ENCODE measurements at places on chromosomes 7 and 10.

DNA sequence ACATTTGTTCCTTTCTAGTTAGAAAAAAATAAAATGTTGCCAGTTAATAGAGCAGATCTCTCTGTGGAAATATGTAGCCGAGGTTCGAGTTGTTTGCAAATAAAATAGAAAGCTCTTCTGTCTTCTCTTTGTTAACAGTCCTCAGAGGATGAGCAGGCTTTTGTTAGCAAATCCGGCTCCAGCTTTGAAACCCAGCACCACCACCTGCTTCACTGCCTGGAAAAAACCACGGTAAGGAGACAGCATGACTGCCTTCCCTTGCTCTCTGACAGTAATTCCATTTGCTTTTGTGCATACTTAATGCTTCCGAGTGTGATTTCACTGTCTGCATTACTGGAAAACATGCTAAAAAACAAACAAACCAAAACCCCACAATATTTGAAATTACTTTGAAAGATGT, 115.6 kb downstream of the TSPAN12 start:
- DNase-seq = no peak

GRCh38 chr10:7471720-7472367, 61.0 kb upstream of the SFMBT2 start:
- no peak for DNase-seq

DNA sequence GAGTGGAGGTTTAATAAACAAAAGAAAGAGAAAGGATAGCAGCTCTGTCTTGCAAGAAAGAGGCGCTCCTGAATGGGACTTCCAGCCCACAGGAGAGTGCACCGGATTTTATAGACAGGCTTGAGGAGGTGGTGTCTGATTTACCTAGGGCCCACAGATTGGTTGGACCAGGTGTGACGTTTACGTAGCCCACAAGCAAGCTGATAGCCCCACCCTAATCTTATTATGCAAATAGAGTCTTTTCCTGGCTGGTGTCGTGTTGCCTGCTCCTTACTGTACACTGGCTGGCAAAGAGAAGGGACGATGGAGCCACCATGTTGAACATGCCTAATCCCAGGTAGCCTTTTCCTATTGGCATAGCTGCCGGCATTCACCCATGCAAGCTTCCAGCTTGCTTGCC, 319.7 kb upstream of the POM121L12 start:
- no peak for DNase-seq

DNA sequence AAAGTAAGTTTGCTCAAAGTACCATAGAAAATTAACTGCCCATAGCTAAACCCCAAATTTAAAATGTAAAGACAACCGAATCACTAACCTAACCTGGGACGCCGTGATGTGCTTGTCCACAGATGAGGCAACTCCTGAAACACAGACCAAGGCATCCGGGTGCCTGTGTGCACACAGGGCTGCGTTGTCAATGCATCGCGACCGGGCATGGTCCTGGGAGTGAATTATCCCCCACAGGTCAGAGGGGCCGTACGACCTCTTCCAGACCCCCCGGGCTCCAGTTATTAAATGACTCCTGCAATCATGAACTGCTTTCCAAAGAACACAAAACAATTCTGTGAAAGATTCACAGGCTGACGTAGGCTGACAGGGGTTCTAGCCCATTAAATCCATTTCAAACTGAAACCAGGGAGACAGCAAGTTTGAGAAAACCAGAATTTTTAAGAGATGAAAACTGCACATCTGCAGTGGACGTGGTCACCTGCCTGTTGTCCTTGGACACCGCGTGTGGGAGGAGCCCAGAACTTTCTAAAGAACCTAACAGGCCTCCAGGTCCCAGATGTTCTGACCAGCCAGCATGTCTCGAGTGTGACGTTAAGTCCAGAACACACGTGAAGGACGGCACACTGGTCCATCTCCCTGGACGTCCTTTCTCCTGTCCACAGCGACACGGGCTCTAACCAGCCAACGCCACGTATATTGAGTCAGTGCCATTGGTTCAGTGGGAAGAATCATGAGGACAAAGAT, 297.8 kb downstream of the DNAJB6 start:
- no peak for DNase-seq

DNA sequence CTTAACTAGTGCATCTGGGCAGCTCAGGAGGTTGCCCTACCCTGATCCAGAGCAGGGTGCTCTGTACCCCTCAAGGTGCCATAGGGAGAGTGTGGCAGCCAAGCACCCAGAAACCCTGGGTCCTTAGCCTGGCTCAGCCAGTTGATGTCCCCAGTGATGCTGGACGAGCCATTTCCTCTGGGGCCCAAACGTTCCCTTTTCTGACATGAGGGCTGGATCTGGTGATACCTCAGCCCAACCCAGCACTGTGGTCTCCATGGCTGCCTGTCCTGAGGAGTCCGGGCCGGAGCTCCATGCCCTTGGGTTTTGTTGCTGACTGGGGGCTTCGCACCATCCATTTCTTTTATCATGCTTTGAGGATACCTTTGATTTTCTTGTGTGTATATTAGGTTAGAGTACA, 87.9 kb upstream of the IKZF1 start:
- DNase-seq = no peak

DNA sequence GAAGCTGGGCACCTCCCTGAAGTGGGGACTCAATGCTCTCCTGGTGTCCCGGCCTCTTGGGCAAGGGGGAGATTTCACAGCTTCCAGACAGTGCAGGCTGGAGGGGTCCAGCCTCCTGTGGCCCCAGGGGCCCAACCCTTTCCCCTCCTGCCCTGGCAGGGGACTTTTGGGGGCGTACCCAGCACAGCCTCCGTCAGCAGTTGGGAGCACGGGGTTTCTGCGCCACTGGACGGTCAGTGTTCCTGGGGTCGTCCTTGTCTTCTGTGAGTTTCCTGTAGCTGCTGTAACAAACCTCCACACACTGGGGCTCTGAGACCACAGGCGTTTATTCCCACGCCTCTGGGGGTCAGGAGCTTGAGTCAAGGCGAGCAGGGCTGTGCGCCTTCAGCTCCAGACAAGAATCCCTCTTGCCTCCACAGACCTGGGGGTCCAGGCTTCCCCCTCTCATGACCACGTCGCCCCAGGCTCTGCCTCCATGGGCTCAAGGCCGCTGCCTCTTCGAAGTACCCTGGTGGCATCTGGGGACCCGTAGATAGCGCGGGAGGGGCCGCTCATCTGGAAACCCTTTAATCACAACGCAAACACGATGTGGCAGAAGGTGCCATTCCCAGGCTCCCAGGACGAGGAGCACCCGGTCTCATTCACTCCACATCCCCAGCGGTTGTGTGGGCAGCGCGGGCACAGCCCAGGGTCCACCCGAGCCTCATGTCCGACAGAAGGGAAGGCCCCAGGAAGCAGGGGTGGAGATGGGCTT, 14.0 kb downstream of the PWWP2B start:
- DNase-seq = no peak
